Pancreas (tissue), 10 donors: ENCODE measurements at places on chromosomes 16 and 17.
A peak's percentile ranks its signal among the peaks of the same experiment; 100 is the strongest.

- no peak for DNase-seq
- no peak overlapping the region for H3K27ac ChIP-seq
- H3K36me3 ChIP-seq = no peaks in the 10 kb centered on the region
- no peak overlapping the region for H3K4me3 ChIP-seq
- H3K4me1 ChIP-seq = no peaks in the 10 kb centered on the region
Observed at GRCh38 chr17:76943781-76944213, 75.6 kb downstream of the MGAT5B start.

DNA sequence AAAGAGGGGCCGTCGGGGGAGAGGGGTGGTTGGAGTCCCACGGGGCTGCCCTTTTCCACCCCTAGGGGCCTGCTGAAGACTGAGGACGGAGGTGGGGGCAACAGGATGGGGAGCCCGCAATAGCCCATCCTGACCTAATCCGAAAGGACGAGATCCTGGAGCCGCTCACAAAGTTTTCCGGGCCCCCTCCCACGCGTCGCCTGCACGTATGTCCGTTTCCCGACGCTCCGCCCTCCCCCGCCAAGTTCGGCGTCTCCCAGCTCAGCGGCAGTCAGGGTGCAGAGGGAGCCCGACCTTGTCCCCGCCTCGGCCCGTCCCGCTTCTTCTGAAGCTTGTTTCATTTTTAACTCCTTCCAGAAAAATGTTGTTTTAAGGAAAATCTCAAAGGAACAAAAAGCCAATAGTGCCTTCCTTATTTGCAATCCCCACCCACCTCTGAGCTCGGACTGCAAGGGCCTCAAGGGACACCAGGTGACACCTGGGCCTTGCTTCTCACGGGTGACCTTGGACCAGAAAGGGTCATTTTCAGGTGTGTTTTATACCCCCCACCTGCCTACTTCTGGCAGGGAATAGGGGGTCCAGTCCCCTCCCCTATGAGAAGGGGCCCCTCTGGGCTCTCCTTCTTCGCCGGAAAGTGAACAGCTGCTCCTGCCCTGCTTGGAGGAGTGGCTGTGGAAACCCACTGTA lies 3.4 kb upstream of the ZNF423 start:
- DNase-seq = peak; percentile 79
- H3K4me3 ChIP-seq = peak overlapping the region; percentile 67
- H3K27ac ChIP-seq = peak overlapping the region; percentile 92
- no peaks in the 10 kb centered on the region for H3K27me3 ChIP-seq

GRCh38 chr16:7270823-7271222 lies 61.8 kb upstream of the RBFOX1 start:
- no peak overlapping the region for H3K4me3 ChIP-seq
- no peaks in the 10 kb centered on the region for H3K27me3 ChIP-seq
- H3K4me1 ChIP-seq = no peaks in the 10 kb centered on the region
- no peak overlapping the region for H3K27ac ChIP-seq
- no peaks in the 10 kb centered on the region for H3K36me3 ChIP-seq
- DNase-seq = no peak

DNA sequence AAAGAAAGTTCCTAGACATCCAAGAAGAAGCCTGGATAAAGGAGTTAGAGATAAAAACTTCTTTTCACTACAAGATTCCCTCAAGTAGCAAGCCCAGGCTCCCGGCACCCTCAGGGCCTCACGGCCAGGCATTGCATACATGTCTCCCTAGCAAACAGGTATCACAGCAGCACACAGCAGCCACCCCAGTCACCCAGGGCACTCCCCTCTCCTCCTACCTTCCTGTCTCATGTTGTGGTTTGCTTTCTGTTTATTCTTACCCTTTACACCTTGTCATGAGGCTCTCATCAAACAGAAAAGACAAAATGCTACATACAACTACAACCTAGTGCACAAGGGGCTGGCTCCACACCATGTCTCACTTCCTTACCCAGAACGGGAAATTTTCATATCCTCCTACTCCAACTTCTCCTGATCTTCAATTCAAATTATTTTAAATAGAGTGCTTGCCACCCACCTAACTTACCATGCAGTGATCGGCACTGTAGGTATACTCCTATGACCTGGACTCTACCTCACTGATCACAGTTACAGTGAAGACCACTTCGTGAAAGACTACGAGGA lies 42.7 kb downstream of the XPO6 start:
- H3K27me3 ChIP-seq = no peaks in the 10 kb centered on the region
- H3K27ac ChIP-seq = no peak overlapping the region
- H3K36me3 ChIP-seq = peaks cover 10% of the 10 kb centered on the region
- H3K4me1 ChIP-seq = no peaks in the 10 kb centered on the region
- no peak for DNase-seq

GRCh38 chr16:65704866-65705265 lies 583.0 kb upstream of the CDH11 start:
- no peak overlapping the region for H3K4me3 ChIP-seq
- no peak overlapping the region for H3K27ac ChIP-seq
- DNase-seq = no peak
- no peaks in the 10 kb centered on the region for H3K4me1 ChIP-seq
- no peaks in the 10 kb centered on the region for H3K36me3 ChIP-seq

GRCh38 chr16:50460538-50461399 lies 87.4 kb upstream of the NKD1 start:
- no peak overlapping the region for H3K4me3 ChIP-seq
- H3K36me3 ChIP-seq = no peaks in the 10 kb centered on the region
- no peak for DNase-seq
- H3K4me1 ChIP-seq = no peaks in the 10 kb centered on the region
- H3K27ac ChIP-seq = no peak overlapping the region

GRCh38 chr17:7576432-7576937 lies 3.0 kb upstream of the CD68 start:
- H3K27me3 ChIP-seq = no peaks in the 10 kb centered on the region
- peak; percentile 18 for DNase-seq
- peaks cover 36% of the 10 kb centered on the region for H3K4me1 ChIP-seq
- no peak overlapping the region for H3K4me3 ChIP-seq
- no peak overlapping the region for H3K27ac ChIP-seq
- peaks cover 41% of the 10 kb centered on the region for H3K36me3 ChIP-seq

GRCh38 chr17:30116345-30116660 lies 313 bp upstream of the NSRP1 start:
- H3K4me3 ChIP-seq = peak overlapping the region; percentile 54
- no peaks in the 10 kb centered on the region for H3K27me3 ChIP-seq
- no peak for DNase-seq
- H3K36me3 ChIP-seq = peaks cover 5% of the 10 kb centered on the region
- H3K4me1 ChIP-seq = no peaks in the 10 kb centered on the region

- H3K4me3 ChIP-seq = no peak overlapping the region
- H3K27ac ChIP-seq = no peak overlapping the region
- H3K27me3 ChIP-seq = no peaks in the 10 kb centered on the region
- H3K36me3 ChIP-seq = no peaks in the 10 kb centered on the region
- no peaks in the 10 kb centered on the region for H3K4me1 ChIP-seq
Observed at GRCh38 chr17:78279360-78279990, 48.0 kb downstream of the TMEM235 start.

DNA sequence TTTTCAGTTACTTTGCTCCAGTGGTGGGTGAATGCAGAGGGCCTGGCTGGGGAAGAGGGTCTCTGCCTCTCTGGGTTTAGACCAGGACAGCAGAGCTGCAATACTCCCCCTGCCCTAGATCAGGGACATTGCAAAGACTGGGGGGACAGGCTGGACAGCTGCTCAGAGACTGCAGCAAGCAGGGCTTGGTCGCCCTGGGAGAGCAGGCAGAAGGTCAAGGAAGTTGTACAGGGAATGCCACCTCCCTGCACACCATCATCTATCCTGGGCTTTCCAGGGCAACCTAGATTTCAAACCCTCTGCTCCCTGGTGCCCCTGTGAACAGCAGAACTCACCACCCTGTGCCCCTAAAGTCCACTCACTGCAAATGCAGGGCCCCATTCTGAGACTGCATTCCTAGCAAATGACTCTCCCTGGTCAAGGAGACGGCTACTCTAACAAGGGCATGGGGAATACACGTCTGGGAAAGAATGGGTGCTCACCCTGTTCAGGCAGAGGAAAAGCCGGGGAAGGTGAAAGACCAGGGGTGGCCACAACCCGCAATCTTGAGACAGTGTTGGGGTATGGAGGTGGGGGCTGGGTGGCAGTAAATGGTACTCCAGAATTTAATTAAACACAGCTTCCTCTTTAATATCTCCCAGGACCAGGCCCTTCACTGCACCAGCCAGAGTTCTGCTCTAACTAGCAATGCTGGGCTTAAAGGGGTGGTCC lies 1.0 kb downstream of the KIFC3 start:
- peak overlapping the region; percentile 50 for H3K4me3 ChIP-seq
- DNase-seq = no peak
- H3K27me3 ChIP-seq = no peaks in the 10 kb centered on the region
- peak overlapping the region; percentile 62 for H3K27ac ChIP-seq

DNA sequence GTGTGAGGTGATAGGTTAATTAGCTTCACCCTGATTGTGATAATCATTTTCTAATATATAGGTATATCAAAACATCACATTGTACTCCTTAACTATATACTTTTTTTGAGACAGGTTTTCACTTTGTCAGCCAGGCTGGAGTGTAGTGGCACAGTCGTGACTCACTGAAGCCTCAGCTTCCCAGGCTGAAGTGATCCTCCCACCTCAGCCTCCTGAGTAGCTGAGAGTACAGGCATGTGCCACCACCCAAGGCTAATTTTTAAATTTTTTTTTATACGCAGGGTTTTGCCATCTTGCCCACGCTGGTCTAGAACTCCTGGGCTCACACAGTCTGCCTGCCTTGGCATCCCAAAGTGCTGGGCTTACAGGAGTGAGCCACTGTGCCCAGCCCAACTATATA lies 455.3 kb upstream of the MAF start:
- no peaks in the 10 kb centered on the region for H3K4me1 ChIP-seq
- H3K27ac ChIP-seq = no peak overlapping the region
- H3K27me3 ChIP-seq = no peaks in the 10 kb centered on the region
- H3K4me3 ChIP-seq = no peak overlapping the region
- H3K36me3 ChIP-seq = no peaks in the 10 kb centered on the region
- DNase-seq = no peak

DNA sequence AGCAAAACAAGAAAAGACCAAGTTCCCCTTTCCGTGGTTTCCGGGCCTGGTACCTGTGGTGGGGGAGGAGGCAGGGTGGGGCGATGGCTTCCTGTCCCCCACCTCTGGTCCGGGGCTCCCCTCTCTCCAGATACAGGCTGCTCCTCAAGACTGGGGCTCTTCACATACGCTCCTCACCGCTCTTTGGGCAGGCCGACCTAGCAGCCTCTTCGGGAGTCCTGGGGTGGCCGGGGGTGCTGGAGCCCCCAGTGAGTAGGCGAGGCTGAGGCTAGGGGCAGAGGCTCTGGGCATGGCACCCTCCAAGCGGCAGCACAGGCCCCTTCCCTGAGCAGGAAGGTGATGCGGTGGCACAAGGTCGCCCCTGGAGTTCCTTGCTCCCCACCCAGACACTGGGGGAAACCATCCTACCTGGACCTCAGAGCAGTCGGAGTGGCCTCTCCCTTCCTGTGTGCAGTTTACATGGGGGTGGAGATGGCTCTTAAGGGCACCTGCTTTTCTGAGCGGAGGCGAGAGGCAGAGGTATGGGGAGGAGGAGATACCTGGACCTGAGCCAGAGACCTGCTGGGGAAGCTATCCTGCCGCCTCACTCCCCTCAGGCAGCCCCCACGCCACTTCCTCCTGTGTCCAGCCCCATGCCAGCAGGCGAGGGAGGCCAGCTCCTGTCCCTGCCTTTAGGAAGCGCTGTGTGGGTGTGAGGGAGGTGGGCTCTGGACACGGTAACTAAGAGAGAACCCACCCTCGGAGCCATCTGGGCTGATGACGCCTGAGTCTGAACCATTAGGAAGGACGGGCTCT lies 891 bp downstream of the CORO1A start:
- H3K27me3 ChIP-seq = no peaks in the 10 kb centered on the region
- DNase-seq = peak; percentile 36
- H3K27ac ChIP-seq = no peak overlapping the region
- no peaks in the 10 kb centered on the region for H3K36me3 ChIP-seq

DNA sequence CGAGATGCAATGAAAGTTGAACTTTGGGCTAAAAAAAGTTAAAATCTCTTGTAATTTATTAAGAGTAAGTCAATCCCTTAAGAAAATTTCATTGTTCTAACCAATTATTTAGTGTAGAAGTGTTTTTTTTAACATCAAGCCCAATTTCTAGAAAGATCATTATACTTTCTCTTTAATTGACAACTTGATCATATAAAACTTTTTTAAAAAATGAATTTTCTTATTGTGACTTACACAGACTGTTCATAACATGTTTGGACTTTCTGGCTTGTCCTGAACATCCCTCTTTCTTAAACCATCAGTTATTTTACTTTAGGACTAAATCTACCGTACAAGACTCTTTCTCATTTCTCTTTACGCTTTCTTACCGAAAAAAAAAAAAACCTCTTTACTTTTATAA lies 24.8 kb upstream of the MYO1D start:
- no peaks in the 10 kb centered on the region for H3K36me3 ChIP-seq
- no peak overlapping the region for H3K4me3 ChIP-seq
- no peak for DNase-seq
- H3K27ac ChIP-seq = no peak overlapping the region
- no peaks in the 10 kb centered on the region for H3K4me1 ChIP-seq
